ENCODE measurements at places on chromosomes 3 and 15.
A peak's percentile ranks its signal among the peaks of the same experiment; 100 is the strongest.

- DNase-seq = no peak
Observed at GRCh38 chr3:122235147-122235546, 51.7 kb downstream of the CASR start.

- DNase-seq = no peak
Observed at GRCh38 chr3:116767726-116768125, 58.1 kb downstream of the TUSC7 start.

DNA sequence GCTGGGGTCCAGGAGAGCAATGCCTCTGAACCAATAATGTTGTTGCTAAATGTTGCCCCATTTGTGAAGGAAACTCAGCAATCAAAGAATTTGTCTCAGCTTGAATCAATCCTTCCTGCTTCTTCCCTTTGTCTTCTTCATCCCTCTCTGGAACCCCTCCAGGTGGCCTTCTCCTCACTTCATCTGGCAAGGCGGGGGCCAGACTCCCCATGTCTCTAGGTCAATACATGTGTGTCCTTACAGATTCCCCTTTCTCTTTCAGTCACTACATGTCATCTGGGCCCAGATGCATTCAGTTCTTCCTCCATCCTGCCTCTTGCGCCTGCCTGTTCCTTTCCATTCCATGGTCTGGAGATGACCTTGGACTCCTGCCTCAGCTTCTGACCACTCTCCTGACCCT lies 8.0 kb upstream of the LTF start:
- DNase-seq = no peak

DNA sequence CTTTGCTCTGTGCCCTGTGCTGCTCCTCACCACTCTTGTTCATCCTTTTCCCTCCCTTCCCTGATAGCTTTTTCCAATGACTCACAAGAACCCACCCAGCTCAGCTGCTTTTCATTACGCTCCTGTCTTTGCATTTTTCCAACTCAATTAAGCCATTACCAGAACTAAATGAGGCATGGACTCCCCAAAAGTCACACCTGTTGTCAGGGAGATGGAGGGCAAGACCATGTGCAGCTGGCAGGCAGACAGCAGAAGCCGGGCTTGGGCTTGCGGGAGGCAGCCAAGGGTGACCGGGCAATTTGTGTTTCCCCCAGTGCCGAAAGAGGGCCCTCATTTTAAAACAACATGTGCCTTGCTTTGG lies 64.3 kb downstream of the CASR start:
- peak; percentile 3 for DNase-seq

DNA sequence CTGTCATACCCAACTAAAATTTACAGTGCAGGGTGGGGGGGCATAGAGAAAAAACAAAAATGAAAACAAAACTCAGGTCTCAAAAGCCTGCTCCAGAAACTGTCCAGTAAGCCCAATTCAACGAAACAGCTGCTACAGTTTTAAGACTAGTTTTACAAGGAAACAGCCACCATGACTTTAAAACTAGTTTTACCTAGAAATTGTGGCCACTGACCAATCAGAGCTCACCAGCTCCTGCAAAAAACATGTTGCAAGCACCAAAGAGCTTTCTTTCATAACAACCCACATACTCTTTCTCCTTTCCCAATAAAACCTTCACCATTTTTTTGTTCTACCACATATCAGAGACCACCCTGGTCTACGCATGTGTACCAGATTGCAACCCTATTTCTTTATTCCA lies 7.3 kb upstream of the CFAP91 start:
- peak; percentile 39 for DNase-seq

DNA sequence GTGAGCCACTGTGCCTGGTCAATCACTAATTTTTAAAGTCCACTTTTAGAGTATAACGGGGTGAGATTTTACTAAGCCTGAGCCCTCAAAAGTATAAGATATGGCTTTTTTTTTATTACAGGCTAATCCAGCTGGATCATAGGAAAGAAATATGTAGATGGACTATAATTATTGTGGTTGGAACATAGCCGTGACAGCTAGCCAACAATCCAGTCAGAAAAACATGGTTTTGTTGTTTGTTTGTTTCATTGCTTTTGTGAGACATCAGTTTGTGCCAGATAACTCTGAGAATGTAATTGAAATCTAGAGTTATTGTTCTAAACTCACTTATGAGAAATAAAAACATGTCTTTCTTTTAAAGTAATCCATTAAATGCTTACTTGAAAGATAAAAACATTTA lies 37.3 kb upstream of the ATOSA start:
- DNase-seq = no peak

DNA sequence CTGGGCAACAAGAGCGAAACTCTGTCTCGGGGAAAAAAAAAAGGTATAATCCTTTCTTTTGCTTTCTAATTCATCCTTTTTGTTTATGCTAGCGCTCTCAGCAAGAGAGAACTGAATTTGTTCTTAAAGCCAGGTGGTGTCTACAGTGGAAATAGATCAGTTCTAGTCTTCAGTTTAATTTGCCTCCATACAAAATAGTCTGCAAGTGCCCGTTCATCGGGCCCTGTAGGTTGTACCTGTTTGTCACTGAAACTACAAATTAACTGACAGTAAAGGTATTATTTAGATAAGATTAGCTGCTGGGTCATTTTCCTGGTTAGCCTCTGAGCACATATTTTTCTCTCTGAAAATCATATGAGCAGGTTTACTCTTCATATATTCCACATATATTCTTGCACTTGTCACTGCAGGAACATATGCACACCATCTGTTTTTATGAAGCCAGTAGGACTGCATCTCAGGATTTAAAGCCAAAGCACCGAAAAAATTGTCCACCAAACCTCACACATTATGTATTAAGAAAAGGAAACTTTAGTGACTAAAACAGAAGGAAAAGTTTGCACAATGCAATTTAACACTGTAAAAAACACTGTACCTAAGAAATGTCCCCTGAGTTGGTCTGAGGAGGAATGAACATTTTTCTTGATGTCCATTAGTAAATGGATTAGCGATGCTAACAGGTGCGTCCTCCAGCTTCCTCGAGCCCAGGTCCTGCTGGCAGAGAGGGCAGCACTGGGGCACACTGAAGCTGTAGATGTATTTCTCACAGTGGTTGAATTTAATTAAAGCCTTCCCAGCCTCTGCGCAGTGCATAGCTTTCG lies 437 bp downstream of the MKRN2OS start:
- DNase-seq = no peak
